ENCODE measurements at places on chromosomes 6 and 20. TPM values are rescaled to one million over a fixed set of nuclear protein-coding genes. Genes with fewer than 3 reads are reported as not detected.

The HECA gene
- 15.2 TPM for total RNA-seq

The GSTA2 gene
- not detected for total RNA-seq

DNA sequence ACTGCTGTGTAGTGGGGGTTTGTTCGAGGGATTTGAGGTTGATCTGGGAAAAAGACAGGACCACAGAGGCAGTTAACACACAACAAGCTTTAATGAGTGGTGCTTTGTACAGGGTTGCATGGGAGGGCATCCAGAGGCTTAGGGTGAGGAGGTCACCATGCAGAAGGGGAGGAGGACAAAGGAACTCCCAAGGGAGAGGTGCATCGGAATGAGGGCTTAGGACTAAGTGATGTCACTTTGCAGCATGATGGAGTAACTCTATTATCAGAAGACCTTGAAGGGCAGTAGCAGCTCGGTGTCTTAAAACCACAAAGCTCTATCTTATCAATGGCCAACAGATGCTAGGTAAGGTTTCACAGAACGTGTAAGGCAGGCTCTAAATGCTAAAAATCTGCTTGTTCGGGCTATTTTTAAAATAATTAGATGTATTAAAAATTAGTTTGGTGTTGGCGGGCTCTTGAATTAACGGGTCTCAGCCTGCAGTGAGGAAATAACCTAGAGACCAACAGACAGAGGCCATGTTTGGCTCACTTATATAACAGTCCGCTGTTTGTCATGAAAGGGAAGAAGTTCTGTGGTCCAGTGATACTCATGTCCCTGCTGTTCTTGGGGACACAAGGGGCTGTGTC, 37.9 kb downstream of the MAN1A1 start:
- DNase-seq = no peak

The UBD gene
- total RNA-seq = not detected

DNA sequence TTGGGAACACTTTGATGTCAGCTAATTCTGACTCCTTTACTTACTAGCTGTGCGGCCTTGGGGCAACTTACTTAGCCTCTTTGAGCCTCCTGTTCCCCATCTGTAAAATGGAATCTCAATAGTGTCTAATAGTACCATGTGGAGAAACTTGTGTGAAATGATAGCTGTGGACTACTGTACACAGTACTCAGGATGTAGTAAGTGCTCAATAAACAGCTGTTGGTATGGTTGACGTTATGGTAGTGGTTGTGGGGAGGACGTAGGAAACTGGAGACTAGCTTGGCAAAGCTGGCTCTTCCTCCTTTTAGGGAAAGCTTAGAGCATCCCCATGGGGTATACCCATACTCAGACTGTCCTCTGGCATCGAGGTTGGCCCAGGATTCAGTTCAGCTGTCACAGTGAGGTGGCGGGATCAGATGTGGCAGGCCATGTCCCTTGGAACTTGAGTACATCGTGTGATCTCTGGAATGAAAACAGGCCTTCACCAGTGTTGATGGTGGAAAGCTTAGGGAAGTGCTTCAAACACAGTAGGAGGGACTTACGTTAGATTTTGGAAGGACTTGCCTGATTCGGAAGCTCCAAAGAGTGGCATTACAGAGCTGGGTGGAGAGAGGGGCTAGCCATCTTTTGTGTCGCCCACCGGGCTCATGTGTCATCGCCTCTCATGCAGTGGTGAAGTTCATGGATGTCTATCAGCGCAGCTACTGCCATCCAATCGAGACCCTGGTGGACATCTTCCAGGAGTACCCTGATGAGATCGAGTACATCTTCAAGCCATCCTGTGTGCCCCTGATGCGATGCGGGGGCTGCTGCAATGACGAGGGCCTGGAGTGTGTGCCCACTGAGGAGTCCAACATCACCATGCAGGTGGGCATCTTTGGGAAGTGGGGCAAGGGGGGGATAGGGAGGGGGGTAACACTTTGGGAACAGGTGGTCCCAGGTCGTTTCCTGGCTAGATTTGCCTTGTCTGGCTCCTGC, 7.1 kb downstream of the VEGFA start:
- no peak for DNase-seq

The LATS1 gene
- 23.1 TPM for total RNA-seq

DNA sequence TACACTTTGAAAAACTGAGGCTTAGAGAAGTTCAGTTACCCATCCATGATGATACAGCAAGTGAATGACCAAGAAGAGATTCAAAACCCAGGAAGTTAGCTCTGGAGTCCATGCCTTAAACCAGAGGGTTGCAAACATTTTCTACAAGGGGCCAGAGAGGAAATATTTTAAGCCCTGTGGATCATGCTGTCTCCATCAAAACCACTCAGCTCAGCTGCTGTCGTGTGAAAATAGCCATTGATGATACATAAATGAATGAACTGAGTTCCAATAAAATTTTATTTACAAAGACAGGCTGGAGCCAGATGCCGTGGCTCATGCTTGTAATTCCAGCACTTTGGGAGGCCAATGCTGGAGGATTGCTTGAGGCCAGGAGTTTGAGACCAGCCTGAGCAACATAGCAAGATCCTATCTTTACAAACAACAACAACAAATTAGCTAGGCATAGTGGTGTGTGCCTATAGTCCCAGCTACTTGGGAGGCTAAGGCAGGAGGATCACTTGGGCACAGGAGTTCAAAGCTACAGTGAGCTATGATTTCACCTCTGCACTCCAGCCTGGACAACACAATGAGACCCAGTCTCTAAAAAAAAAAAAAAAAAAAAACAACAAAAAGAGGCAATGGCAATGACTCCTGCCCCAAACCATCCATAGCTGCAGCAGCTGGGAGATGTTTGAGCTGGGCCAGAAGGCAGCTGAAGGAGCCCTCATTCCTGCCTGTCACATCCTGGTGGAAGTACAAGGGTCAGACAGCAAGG, 44.1 kb upstream of the RIN2 start:
- no peak for DNase-seq

The IL17A gene
- total RNA-seq = 0.12 TPM

GRCh38 chr6:134480593-134480992, 162.7 kb upstream of the SGK1 start:
- peak; percentile 31 for DNase-seq

GRCh38 chr6:15462717-15463525, 199.9 kb downstream of the DTNBP1 start:
- peak; percentile 91 for DNase-seq

- DNase-seq = peak; percentile 23
These were observed 251.1 kb downstream of the PHACTR1 start for GRCh38 chr6:12967686-12968085.

The PXDC1 gene
- total RNA-seq = 30.3 TPM

DNA sequence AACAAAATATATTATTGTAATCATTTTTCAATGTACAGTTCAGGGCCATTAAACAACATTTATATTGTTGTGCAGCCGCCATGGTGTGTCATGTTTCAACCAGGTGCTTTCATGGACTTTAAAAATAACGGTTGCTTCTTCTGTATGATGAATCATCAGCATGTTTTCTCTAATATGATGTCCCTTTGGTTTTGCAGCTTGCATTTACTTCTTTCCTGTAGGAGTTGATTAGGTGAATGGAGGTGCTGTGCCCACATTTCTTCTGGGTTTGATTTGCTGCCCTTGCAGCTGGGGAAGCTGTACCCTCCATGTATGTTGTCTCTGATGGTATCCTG, 54.9 kb upstream of the TULP4 start:
- DNase-seq = no peak
